ENCODE measurements at places on chromosomes 2 and 18. TPM values are rescaled to one million over a fixed set of nuclear protein-coding genes. Genes with fewer than 3 reads are reported as not detected.

AKAIN1 gene
- total RNA-seq = not detected

LRRC30 gene
- not detected for total RNA-seq

DNA sequence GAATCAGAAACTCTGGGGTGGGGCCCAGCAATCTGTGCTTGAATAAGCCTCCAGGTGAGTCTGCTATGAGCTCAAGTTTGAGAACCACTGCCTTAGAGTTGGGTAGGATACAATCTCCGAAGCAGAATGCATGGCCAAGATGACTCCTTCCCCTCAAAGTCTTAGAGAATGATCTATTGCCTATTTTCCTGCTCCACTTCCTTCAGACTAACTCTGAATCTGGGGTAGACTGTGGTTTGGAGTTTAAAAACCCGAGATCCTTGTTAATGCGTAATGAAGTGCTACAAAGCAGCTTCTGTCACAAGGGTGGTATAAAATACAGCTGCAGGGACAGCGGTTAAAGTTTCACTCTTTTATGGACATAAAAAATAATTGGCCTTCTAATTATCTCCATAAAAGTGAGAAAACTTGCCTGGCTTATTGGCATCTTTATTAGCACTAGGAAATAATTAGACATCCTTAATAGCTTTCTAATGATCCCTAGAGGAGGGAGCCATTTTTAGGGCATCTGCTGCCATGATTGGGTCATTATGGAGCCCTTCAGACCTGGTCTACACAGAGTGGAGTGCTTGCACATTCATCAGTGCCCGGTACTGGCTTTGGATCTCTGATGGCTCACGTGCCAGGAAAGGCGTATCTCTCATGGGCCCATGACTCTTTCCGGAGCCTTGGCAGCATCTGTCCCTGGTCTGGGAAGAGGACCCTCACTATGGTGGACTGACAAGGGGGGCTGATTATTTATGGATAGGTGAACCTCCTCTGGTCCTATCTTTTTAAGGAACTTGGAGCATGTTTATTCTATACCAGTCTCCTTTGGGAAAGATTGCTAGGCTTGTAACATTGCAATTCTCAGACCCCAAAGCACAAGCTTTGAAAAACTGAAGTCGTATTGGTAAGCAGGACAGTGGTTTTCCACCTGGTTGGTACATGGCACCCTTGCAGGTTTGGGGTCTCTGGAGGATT is 28.2 kb downstream of the SIX2 start:
- DNase-seq = no peak

- DNase-seq = no peak
Measured at GRCh38 chr2:24898122-24899109, 21.6 kb downstream of the ADCY3 start.

- DNase-seq = no peak
Measured at GRCh38 chr2:157052685-157053224, 204.8 kb upstream of the GALNT5 start.

DNA sequence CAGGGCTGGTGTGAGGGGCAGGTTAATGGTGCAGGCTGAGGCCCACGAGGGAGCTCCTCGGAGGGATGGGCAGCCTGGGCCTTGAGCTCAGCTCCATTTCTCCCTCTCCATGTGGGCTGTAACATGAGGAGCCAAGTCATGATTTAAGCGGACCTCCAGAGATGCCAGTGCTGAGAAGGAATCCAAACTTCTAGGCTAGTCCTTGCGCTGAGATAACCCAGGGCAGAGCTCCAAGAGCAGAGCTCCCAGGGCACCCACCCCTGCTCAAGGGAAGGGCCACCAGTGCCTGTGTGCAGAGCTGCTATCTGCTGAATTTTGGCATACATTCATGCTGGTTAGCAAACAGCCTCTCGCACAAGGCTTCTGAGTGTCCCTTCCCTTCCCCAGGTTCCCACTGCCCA is 95.1 kb downstream of the MRO start:
- DNase-seq = no peak

- no peak for DNase-seq
Measured at GRCh38 chr18:71583252-71583651, 960.9 kb downstream of the CBLN2 start.

GRCh38 chr2:25204190-25204838 is 35.9 kb upstream of the POMC start:
- DNase-seq = no peak

GRCh38 chr2:128668946-128669345 is 350.3 kb upstream of the HS6ST1 start:
- DNase-seq = no peak

C2orf80 gene
- not detected for total RNA-seq

DNA sequence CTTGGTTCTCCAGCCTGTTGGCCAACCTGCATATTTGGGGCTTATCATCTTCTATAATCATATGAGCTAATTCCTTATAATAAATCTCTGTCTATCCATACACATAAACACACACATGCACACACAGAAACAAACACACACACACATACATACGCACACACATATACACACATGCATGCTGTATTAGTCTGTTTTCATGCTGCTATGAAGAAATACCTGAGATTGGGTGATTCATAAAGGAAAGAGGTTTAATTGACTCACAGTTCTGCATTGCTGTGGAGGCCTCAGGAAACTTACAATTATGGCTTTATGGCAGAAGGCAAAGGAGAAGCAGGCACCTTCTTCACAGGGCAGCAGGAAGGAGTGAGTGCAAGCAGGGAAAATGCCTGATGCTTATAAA is 707.4 kb upstream of the CDH2 start:
- no peak for DNase-seq

GRCh38 chr18:10009321-10010144 is 95.7 kb downstream of the VAPA start:
- DNase-seq = no peak

HOXD3 gene
- total RNA-seq = not detected

DNA sequence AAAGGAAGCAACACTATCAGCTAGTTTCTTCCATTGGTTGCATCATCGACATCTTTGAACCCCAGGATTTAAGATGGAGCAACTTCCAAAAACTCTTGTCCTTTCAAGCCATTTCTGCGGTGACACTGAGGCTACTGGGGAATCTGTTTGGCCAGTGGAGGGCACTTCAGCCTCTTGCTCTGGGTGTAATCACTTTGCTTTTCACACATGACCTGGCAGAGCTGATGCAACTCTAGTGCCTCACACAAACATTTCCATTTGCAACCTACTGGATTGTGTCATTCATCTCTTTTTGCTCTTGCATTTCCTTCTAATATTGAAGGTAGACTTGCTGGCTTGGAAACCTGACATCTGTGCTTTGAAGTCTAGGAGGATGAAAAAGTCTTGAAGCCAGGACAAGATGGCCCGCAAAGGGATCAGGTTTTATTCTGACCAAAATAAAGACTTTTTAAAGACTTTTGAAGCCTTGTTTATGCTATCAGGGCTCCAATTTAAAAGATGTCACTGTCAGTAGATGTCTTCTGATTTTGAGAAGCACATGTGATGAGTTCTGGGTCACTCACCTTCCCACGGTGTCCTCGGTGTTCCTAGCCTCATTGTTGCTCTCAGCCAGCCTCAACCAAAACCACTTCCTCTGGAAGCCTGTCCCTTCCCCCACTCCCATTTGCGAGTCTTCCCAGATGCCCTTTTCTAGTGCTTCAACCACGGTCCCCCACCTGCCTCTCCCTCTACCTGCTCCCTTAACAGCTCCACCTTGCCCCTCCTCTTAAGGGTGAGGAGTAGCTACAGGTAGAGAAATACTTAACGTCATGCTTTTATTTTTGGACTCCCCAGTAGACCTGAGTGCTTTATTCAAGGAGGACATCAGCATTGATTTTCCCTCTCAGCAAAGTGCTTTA is 69.7 kb upstream of the KCNE4 start:
- peak; percentile 11 for DNase-seq

ARHGAP15 gene
- total RNA-seq = 94.6 TPM

DNA sequence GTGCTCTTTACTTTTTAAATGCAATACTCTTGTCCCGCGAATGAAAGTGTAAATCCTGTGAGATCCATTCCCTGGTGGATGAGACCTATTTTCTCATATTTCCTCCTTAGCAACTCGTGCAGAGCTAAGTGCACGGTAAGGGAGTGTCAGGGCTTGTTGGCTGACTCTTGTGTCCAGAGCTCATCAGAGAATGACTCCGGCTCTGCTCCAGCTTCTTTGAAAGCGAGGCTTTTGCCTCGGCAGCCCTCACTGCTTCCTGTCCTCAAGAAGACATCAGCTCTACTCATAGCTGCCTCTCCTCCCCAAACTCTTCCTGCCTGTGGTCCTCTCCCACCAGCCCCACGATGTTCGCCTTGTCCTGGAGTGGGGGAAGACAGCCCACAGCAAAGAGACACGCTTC is 70.7 kb downstream of the LIPG start:
- DNase-seq = no peak

DNA sequence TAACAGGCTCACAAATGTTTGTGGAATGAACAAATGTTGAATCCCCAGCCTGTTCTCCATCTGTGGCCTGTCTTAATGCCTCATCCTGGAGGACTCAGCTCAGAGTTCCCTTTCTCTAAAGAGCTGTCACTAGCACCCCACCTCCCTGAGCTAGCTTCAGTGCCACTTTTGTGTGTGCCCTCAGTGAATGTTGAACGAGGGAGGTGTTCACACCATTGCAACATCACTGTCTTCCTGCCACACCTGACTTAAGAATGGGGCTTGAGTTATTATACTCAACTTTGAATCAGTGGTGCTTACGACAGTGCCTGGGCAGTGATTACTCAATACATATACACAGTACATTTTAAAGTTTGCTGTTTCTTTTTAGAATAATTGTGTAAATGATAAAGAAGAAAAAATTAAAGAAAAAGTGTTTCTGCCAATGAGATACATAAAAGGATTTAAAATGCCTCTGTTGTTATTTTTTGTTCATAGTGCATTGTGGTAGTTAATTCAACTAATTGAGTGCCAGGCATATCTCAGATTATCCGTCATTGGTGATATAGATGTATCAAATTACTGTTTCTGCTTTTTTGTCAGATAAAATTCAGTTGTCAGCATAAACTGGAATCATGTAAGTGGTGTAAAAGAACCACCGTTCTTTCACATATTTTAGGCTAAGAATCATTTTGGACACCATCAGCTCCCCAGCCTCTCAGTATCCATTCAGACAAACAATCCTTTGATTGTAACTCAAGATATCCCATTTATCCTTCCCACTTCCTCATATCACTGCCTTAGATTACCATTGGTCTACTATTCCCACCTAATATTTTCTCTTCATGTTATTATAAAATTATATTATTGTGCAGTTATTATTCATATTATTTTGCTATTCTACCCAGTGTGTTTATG is 304.7 kb downstream of the PTPRM start:
- no peak for DNase-seq

TUBA3E gene
- total RNA-seq = not detected

RETREG2 gene
- 53.7 TPM for total RNA-seq

DSG4 gene
- total RNA-seq = not detected

PASK gene
- total RNA-seq = 171 TPM

DNA sequence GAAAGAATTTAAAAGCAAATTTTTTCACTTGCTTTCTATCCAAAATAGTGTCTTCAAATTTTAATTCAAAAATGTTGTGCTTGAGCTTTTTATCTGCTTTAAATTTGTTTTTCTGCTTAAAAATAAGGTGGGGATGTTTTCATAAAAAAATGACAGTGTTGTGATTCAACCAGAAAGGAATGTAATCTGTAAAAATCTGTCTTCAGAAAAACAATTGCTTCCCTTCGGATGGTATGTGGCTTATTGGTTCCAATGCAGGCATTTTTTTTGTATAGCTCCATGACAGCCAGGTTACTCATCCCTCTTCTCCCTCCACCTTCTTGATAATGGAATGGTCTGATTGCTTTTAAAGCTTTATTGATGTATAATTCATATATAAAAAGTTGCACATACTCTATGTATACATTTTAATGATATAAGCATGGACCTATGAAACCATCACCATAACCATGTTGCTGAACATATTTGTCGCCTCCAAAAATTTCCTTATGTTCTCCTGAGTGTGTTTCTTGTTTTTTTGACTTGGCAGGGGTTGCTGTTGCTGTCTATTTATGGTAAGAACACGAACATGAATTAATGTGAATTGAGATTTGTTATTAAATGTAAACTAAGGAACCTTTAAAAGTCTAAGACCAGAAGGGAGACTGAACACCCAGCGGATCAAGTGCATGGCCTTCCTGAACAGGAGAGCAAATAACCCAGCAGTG is 363.7 kb upstream of the SPHKAP start:
- DNase-seq = no peak

ALLC gene
- not detected for total RNA-seq

POTEC gene
- not detected for total RNA-seq

DNA sequence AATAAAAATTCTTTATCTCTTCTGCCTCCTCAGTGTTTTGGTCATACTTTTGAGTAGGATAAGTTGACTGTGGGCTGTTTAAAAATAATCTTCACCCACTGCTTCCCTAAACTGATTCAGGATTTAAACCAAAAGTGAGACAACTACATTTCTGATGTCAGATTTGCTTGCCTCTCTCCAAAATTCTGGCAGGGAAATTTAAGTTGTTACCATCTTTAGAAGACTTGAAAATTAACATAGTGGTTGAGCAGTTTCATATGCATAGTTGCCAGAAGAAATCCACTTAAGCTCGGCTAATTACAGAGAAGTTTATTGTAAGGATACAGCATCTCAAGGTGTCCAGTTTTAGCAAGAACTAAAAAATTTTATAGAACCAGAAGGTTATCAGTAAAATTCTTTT is 57.0 kb downstream of the MAIP1 start:
- no peak for DNase-seq

CCNYL1 gene
- 5.1 TPM for total RNA-seq

DNA sequence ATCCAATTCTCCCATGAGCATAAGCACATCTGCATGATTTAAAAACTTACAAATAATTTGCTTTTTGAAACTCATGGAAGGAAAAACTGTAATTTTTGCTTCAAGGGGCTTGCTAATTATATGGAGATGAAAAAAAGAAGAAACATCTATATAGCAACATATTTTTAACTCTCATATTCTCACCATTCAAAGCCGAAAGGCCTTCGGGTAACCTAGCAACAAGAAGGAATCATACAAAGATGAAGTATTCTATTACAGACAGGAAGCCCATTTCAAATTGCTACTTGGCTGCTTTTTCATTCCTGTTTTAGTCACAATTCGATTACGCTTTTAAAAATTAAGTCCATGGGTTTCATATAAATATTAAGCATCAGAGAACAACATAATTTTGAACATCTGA is 39.2 kb upstream of the RNU4ATAC start:
- DNase-seq = no peak

MAPK4 gene
- not detected for total RNA-seq

- DNase-seq = peak; percentile 57
Measured at GRCh38 chr18:9091066-9091476, 11.4 kb upstream of the NDUFV2 start.

- peak; percentile 23 for DNase-seq
Measured at GRCh38 chr2:200856806-200857205, 7.7 kb downstream of the CLK1 start.

CASP8 gene
- 78.7 TPM for total RNA-seq

NCOA1 gene
- total RNA-seq = 32.7 TPM

- no peak for DNase-seq
Measured at GRCh38 chr2:229033816-229034215, 237.3 kb downstream of the PID1 start.

- DNase-seq = no peak
Measured at GRCh38 chr2:235689427-235689853, 195.6 kb downstream of the AGAP1 start.

SULT1C2 gene
- total RNA-seq = not detected
